Eye (tissue), 1 donor: ENCODE measurements at places on chromosomes 7 and 10.

DNA sequence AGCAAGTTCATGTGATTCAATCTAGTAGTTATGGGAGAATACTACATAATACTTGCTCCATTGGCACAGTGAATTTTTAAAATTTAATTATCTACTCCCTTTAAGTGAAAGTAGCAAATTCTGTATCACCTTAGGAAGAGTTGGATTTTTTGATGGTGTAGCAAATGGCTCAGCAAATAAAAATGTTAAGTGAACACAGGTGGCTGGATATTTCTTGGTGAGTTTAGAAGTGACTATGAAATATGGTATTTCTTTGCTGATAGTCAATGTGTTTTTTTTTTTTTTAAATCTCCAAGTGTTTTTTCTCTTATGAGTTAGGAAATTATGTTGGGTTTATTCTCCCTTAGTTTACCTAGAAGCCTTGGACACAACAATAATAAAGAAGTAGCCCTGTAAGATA lies 67.8 kb downstream of the CREM start:
- no peak for DNase-seq

GRCh38 chr7:48298779-48299178 lies 127.5 kb downstream of the ABCA13 start:
- no peak for DNase-seq

GRCh38 chr10:18666810-18667209 lies 7.6 kb downstream of the ARL5B start:
- no peak for DNase-seq

DNA sequence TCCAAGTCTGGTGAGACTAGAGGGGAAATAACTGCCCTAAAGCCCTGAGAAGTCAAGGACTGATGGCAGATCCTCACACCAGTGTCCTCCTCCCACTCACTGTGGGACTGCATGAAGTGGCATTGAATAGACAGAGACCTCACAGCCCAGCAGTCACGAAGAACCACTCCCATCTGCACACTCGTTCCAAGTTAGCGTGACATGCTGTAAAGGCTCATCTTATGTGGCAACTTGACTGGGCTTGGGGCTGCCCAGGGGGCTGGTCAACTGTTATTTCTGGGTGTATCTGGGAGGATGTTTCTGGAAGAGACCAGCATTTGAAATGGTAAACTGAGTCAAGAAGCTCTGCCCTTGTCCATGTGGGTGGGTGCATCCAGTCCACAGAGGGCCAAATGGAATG lies 104.7 kb downstream of the ADARB2 start:
- DNase-seq: no peak

GRCh38 chr7:123836656-123837055 lies 8.3 kb upstream of the HYAL4 start:
- DNase-seq: no peak

DNA sequence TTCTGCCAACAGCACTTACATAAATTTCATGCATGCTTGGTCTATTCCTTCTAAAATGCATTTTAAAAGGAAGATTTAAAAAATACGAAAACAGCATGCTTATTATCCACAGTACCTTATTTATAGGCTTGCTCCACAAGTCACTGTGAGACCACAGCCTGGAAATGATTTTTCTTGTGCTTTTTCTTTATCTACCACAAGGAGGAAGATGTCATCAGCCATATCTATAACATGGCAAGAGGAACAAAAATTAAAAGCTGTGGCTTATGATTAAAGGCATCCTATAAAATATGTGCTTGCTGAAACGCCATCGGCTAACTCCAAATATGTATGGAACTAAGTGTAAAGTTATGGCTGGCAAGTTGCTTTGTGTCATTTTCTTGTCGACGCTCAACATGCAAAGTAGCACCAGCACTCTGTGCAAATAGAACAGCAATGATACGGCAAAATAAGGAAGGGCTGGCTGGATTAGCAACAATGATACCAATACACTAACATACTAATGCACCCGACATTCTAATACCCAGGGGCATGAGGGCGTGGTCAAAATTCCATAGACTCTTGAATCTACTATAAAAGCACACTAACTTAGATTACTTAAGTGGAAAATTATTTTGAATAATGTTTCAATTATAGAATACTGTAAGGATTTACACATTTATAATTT lies 41.2 kb upstream of the AKR1E2 start:
- no peak for DNase-seq

DNA sequence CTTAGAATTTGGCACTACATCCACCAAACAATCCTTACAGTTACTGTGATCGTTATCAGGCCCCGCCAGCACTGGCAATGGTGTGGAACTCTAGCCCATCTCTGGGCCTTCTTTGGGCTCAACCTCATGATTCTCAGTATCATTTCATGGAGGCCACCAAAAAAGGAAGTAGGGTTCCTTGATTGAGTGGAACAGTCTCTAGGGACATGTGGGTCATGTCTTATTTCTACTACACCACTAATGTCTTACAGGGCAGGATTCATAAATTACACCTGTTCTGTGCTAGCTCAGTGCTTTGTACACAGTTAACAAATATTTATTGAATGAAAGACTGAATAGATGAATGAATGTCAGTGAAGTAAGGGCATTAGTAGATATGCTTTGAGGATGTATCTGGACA lies 53.9 kb downstream of the AP3M1 start:
- no peak for DNase-seq

GRCh38 chr7:9302436-9302835 lies 869.0 kb downstream of the NXPH1 start:
- no peak for DNase-seq

DNA sequence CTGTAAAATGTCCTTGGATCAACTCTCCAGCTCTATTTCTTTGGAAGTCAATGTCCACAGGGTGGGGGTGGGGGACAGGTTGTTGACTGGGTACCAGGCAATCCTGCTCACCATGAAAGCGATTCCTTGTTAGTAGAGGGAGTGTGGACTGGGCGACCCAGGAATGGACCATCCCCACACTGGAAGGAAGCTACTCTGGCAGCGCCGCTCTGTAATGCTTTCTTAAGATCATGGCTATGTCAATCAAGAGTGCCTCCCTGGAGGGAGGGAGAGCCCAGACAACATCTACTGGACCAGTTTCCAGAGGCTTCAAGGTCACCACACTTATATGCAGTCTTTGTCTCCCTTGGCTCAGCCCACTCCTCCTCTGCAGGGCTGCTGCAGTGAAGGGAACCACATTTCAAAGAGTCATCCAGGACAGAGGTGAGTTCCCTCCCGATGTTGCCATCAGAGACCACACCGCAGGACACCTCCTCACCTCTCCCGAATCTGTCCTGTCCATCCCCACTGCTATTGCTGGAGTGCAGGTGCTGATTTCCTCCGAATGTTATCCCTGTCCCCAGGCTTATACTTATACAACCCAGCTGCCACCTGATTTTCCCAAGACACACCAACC lies 6.9 kb downstream of the GIMAP5 start:
- no peak for DNase-seq

DNA sequence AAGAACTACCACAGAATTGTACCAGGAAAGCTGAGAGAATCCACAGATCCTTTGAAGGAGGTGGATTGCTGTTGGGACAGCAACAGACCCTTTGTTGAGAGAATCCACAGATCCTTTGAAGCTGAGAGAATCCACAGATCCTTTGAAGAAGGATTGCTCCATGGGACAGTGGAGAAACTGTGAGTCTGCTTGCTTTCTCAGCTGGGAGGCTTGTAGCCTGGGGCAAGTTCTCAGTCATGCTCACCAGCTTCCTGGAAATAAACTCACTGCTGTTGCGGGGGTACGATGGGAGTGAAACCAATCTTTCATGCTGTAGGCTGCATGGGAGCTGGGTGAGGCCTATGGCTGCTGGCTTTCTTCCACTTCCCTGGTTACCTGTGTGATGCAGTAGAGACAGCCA lies 106.3 kb downstream of the C7orf25 start:
- DNase-seq: no peak

DNA sequence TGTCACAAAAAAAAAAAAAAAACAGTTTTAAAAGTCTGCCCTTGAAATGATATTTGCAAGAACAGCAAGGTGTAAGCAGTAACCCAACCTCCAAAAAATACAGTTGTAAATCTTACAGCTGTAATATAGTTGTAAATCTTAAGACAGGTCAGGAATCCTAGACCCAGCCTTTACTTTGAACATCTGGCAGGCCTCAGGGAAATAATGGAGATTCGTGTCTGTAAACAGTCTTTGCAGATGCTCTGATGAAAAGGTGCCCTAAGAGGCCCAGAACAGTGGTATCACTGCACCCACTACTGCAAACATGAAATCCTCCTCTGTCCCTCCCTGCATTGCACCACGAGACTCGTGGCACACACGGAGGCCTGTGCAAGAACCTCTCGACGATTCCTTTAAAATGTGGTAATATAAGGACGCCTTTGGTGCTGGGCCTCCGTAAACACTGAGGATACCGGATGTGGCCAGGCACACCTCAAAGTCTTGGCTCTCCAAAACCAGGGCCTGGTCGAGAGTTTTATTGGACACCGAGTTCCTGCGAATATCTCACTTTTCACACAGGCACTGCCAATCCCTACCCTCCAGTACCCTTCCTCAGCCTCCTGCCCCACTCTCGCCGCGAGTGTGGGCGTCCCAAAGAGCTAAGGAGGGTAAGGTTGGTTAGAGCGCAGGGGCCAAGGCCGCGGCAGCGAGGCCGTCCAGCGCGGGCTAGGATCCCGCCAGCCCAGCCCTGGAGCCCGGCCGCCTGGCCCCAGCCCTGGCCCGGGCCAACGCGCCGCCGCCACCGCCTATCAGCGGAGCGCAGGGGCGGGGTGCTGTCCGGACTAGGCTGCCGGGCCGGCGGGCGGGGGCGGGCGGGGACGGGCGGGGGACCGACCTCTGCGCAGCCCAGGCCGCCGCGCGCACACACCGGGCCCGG lies at the start of gene REEP3:
REEP3 (plus strand) TSS at position 902 of the 916 bp plus-strand sequence. CDS start 145 bp downstream, outside the sequence.
- DNase-seq: peak; percentile 81

DNA sequence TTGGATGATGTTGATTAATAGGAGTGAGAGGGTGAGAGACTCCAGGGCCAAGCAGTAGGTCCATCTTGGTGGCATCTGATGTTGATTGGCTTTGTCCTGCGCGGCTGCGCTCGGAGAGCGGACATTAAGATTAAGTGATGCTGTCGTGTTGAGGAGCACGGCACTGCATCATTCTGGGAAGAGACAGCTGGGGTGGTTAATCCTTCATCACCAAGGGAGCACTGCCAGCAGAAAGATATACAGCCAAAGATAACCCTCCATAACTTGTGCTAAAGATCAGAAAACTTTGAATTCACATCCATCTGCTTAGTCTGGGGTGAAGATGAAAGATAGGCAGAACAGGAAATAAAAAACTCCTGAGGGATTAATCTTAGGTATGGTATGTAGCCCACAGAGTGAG lies 208.3 kb downstream of the LRMDA start:
- DNase-seq: no peak

DNA sequence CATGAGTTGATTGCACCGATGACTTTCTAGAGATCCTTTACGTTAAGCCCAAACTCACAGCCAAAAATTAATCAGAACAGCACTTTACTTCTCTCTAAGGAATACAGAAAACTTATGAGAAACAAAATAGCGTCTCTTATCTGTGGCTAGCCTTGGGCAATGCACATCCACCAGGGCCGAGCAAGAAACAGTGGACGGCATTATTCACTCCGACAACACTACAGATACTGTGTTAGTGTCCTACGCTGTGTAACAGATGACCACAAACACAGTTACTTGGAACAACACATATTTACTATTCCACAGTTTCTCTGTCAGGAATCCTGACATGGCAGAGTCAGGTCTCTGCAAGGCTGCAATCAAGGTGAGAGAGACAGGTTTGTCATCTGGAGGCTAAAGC lies 598.3 kb upstream of the ADARB2 start:
- DNase-seq: no peak

GRCh38 chr7:95011146-95011928 lies 103.9 kb downstream of the PPP1R9A start:
- DNase-seq: no peak

- peak; percentile 47 for DNase-seq
Measured at GRCh38 chr7:38169847-38170246, 8.2 kb upstream of the STARD3NL start.

- no peak for DNase-seq
Measured at GRCh38 chr10:124722798-124723783, 21.1 kb downstream of the FAM53B start.

DNA sequence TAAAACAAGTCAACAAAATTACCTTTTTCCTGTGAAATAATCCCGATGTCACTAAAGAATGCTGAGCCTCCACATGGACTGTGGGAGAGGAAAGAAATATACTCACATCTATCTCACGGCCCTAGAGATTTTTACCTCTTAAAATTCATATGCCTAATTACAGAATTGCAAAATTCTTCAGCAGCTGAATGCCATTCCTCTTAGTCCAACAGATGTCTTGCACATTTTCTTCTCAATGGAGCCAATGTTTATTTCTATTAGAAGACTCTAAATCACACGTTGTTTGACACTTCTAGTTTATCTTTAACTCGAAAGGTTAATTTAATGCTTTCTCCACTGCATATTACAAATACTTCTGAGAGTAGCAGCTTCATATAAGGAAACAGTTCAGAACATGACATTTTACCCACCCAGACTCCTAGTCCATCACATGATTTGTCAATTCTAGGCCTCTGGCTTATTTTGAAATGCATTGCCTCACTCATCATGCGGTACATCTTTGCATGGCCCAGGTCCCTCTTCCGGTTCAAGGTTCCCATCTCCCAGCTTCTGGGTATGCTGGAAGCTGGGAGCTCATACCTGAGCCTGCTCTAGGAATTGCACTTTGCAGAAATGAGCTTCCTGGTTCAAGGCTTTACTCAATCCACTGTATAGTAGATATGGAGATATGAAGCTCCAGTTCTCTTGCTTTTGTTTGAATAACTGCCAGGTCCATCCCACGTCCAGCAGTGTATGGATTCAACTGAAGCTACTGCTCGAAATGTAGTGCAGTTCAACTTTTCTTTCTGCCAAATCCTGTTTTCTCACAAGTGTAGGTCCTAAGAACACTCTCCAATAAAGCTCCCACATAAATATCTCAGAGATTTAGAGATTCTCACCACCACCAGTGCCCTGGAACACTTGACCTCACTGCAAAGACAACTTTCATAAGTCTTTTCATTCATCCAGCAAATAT lies 306.2 kb downstream of the GPR37 start:
- no peak for DNase-seq

- DNase-seq: no peak
Measured at GRCh38 chr10:46545861-46546590, 10.4 kb downstream of the GPRIN2 start.

DNA sequence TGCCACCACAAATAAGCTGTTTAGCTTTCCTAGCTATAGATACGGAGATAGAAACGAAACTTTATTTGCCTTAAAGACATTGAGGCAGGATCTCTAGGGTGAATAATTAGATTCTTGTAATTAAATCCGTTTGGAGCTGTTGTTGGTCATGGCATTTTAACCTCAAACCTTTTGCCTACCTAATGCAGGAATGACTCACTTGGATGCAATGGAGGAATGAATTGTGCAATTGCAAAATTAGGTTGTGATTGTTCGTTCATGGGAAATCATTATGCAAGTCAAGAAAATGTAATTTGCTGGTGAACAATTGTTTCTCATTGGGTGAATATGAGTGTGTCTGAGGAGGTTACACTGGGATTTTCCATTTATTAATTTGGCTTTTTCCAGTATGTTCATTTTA lies 703.5 kb downstream of the GATA3 start:
- DNase-seq: no peak

DNA sequence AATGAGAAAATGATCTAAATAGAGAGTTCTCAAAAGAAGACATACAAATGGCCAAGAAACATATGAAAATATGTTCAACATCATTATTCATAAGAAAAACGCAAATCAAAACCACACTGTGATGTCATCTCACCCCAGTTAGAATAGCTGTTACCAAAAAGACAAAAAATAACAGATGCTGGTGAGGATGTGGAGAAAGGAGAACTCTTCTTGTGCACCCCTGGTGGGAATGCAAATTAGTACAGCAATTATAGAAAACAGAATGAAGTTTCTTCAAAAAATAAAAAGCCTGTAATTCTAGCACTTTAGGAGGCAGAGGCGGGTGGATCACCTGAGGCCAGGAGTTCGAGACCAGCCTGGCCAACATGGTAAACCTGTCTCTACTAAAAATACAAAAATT lies 199.3 kb downstream of the PARD3 start:
- DNase-seq: no peak
